ENCODE measurements at places on chromosomes 16 and 17. TPM values are rescaled to one million over a fixed set of nuclear protein-coding genes. Genes with fewer than 3 reads are reported as not detected.

Gene GLIS2
- 14.2 TPM for total RNA-seq

DNA sequence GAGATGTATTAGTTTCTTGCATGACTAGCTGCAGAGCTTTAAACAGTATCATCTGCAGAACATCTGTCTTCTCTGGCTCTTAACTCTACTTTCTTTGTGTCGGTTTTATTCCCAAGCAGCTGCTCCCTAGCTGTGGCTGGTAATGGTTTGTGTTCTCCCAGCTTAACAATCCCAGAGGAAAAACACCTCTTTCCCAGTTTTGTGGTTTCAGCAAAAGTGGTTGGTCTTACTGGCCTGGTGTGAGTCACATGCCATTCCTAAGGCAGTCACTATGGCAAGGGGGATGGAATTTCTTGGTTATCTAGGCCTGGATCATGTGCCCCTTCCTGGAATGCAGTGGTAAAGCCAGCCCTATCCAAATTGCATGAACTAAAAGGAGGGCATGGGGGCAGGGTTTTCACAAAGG lies 27.5 kb downstream of the OMG start:
- no peak for DNase-seq

GRCh38 chr16:54808890-54809289 lies 121.8 kb upstream of the IRX5 start:
- DNase-seq, result no peak

DNA sequence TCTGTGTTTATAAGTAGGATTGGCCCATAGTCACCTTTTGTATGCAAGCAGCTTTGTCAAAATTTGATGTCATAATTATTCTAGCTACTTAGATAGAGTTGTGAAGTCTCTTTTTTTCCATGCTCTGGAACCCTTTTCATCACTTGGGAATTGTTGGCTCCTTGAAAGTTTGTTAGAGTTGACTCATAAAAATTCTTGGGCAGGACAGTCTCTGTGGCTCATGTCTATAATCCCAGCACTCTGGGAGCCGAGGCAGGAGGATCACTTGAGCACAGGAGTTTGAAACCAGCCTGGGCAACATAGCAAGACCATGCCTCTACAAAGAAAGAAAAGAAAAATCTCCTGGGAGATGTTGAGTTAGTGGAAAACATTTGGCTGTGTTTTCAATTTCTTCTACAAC lies 45.7 kb upstream of the MRC2 start:
- DNase-seq, result no peak

GRCh38 chr17:27523712-27524111 lies 67.5 kb downstream of the KSR1 start:
- no peak for DNase-seq

DNA sequence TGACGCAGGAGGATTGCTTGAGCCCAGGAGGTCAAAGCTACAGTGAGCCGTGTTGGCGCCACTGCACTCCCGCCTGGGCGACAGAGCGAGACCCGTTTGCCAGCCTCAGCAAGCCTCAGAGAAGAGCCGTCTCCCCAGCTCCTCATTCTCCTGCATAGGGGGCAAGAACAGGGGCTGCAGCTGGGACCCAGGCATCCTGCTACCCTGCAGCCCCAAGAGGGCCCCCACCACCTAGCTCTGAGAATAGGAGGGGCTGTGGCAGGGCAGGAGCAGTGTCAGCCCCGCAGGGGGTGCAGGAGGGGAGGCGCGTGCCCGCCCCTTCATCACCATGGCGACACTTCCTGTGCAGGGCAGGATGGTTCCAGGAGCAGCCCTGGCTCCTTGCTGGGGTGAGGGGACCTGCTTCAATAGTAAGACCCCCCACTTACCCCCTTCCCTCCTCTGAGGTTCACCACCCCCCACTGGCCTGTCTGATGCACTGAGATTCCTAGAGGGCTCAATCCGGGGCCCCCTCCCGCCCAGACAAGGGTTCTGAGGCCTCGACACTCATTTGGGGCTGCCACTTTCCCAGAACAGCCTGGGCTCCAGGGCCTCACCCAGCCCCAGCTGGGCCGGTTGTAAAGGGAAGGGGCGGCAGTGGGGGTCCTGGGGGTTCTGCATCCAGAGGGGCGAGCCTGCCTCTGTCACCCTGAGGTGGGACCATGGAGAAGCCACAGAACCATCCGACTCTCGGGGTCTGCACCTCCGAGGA lies 20.2 kb downstream of the VASN start:
- DNase-seq, result no peak

Gene KRT17
- not detected for total RNA-seq

- no peak for DNase-seq
Observed at GRCh38 chr17:27968206-27968732, 74.2 kb upstream of the NLK start.

GRCh38 chr16:75764154-75764768 lies 38.0 kb upstream of the CPHXL start:
- no peak for DNase-seq

Gene TNFAIP1
- total RNA-seq, result 61.3 TPM

- no peak for DNase-seq
Observed at GRCh38 chr16:4987580-4988374, 29.6 kb downstream of the SEC14L5 start.
